ENCODE measurements at places on chromosomes 1 and 21. TPM values are rescaled to one million over a fixed set of nuclear protein-coding genes. Genes with fewer than 3 reads are reported as not detected.

Gene NOTCH2NLA
- total RNA-seq, result 26.3 TPM

Gene DISP3
- total RNA-seq, result 2.3 TPM

DNA sequence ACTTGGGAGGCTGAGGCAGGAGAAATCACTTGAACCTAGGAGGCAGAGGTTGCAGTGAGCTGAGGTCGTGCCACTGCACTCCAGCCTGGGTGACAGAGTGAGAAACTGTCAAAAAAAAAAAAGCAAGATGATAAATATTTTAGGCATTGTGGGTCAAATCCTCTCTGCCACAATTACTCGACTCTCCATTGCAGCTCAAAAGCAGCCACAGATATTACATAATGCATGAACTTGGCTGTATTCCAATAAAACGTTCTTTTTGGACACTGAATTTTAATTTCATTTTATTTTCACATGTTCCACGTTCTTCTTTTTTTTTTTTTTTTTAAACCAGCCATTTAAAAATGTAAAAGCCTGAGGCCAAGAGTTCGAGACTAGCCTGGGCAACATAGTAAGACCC, 69.4 kb downstream of the TCP10L start:
- H3K4me3 ChIP-seq, result no peak overlapping the region
- no peaks in the 10 kb centered on the region for H3K4me1 ChIP-seq
- H3K27me3 ChIP-seq, result no peaks in the 10 kb centered on the region
- no peak for DNase-seq
- no peak overlapping the region for H3K27ac ChIP-seq

GRCh38 chr1:184753117-184753516, 1.5 kb downstream of the EDEM3 start:
- DNase-seq, result no peak
- H3K4me3 ChIP-seq, result peak overlapping the region; percentile 81
- no peaks in the 10 kb centered on the region for H3K27me3 ChIP-seq

DNA sequence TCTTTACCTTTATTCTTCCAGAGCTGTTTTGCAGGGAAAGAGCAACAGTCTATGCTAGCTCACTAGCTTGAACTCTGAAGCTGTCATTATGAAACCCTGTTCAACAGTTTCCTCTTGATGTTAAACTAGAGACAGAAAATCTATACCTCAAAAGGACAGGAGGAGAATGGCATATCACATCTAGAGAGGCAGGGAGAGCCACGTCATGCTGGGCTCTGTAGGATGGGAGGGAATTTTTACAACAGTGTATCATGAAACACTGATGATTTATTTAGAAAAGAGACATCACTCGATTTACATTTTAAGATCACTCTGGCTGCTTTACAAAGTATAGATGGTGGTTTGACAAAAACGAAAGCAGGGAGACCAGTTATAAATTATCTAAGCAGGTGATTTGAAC, 224.9 kb upstream of the COA6 start:
- no peaks in the 10 kb centered on the region for H3K4me1 ChIP-seq
- no peak overlapping the region for H3K27ac ChIP-seq
- H3K4me3 ChIP-seq, result no peak overlapping the region
- H3K36me3 ChIP-seq, result no peaks in the 10 kb centered on the region

- no peak for DNase-seq
- H3K36me3 ChIP-seq, result peaks cover 10% of the 10 kb centered on the region
- no peak overlapping the region for H3K27ac ChIP-seq
- no peak overlapping the region for H3K4me3 ChIP-seq
- peaks cover 6% of the 10 kb centered on the region for H3K4me1 ChIP-seq
Measured at GRCh38 chr1:22502202-22502601, 50.6 kb downstream of the ZBTB40 start.

GRCh38 chr1:100382657-100383056, 30.4 kb downstream of the CDC14A start:
- DNase-seq, result no peak
- H3K4me3 ChIP-seq, result no peak overlapping the region
- no peak overlapping the region for H3K27ac ChIP-seq

DNA sequence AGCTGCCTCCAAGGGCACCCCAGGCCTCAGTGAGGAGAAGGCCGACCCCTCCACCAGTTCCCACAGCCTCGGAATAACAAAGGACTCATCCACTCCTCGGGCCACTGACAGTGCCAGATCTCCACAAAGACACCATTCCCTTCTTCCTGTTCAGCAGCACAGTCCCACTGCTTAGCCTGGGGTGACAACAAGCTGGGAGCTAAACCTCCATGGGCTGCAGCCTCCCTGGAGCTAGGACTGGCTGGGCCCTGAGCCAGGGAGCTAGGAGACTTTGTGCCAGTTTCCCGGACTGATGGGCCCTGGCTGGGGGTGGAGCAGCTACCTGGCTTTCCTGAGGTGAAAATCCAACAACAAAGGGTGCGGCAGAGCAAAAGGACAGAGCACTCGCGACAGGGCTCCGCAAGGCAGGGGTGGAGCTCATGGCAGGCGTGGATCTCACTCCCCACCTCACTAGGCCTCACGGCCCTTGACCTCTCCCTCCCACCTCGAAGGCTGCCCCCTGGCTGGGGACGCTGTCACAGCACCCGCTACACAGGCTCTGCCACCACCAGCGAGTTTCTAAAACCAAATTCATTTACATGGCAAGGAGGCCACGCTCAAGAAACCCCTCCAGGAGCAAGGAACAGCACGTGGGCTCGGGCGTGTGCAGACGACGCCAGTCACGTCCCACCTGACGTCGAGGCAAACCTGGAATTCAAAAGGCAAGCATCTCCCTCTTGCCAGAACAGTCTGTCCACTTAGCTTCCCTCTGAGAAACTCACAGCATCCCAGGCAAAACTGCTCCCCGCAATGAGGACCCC, 13.8 kb downstream of the SLC35E2B start:
- no peaks in the 10 kb centered on the region for H3K36me3 ChIP-seq
- DNase-seq, result no peak
- 0 out of 2 replicates have a peak overlapping the region, but pooled peaks have one; percentile 15 for H3K27ac ChIP-seq
- H3K4me1 ChIP-seq, result peaks cover 7% of the 10 kb centered on the region

GRCh38 chr1:110150330-110151174, at the start of gene SLC6A17:
SLC6A17 (plus strand) TSS chr1:110150494; CDS start chr1:110166930, 16,436 bp downstream.
- peaks cover 39% of the 10 kb centered on the region for H3K4me1 ChIP-seq
- peak within 1 kb of the TSS; percentile 42 for H3K4me3 ChIP-seq
- H3K36me3 ChIP-seq, result no peaks in the 10 kb centered on the region
- peak; percentile 65 for DNase-seq
- H3K27ac ChIP-seq, result peak within 1 kb of the TSS; percentile 67

Data from HCT116 (cell line).